ENCODE measurements at places on chromosomes 3 and 15.
A peak's percentile ranks its signal among the peaks of the same experiment; 100 is the strongest.

GRCh38 chr15:52324109-52324508, 28.5 kb upstream of the MYO5C start:
- DNase-seq, result no peak

- DNase-seq, result no peak
Measured at GRCh38 chr15:88031461-88031860, 225.1 kb downstream of the NTRK3 start.

DNA sequence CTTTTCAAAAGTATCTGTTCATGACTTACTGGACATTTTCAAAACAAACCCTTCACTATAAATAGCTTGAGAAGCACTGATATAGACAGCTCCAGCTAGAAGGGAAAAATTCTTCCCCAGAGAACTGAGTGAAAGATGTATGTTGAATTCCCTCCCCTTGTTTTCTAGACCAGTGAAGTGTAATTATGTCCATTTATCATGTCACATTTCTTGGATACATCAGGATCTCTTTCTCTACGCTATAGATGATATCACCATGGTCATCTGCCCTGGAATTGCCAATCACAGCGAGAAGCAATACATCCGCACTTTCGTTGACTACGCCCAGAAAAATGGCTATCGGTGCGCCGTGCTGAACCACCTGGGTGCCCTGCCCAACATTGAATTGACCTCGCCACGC, 66.3 kb downstream of the RLBP1 start:
- DNase-seq, result no peak

DNA sequence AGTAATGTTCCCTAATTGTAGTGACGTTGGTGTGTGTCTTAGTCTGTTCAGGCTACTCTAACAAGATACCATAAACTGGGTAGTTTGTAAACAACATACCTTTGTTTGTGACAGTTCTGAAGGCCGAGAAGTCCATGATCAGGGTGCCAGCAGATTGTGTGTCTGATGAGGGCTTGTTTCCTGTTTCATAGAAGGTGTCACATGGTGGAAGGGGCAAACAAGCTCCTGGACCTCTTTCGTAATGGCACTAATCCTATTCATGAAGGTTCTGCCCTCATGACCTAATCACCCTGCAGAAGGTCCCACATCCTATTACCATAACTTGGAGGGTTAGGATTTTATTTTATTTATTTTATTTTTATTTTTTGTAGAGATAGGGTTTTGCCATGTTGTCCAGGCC, 11.1 kb downstream of the ATXN7 start:
- peak; percentile 18 for DNase-seq

DNA sequence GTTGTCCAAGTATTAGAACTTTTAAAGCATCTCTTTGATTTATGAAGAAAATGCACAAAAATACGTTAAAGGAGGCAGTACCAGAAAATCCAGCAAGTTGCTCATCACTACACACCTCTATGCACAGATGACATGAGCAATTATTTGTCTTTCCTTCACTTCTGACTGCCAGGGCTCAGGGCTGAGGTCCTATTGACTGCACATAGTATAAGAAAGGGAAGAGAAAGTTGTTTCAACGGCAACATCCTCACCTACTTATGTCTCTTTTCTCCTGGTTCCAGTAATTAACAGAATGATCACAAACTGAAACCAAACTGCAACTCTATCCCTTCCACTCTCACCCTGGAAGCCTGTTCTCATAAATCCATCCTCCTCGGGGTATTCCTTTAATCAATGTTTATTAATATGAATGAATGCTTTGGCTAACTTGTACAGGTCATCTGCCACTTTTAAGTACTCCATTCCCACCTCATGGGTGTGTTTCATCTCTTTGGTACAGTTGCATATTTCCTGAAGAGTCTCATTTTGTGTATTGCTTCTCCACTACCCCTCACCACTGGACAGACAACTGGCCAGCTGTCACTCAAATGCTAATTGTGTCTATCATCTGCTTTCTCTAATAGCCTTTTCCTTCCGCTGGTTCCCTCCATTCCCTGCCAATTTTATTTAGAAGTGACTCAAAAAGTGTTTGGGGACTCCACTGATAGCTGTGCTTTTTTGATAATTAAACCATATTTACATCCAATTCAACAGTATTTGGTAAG, 34.5 kb downstream of the RAB27A start:
- DNase-seq, result no peak

DNA sequence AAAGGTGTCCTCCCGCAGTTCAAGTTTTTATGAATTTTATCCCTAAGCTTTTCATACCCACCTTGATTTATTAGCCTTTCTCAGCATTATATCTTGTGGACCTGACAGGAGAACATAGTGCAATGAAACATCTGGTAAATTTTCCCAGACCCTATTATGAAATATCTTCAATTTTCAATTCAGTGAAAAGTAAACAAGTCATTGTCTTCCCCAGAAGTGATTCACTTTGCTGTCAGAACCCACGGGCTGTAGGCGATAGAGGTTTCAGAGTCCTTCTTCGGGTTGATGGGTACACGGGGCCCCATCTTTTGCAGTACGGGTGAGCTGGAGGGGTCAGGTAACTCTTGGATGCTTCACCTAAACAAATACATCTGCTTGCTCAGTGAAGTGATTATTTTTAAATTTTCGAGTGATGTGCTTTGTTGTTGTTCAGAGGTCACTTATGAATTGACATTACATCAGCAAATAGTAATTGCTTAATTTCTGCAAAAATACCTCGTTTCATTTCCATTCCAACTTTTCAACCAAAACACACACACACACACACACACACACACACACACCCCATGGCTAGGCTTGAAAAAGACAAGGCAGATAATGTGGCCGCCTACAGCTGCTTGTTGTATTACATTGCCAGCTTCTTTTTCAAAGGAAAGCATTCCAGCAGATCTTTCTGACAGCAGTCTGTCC, 102.9 kb downstream of the SEMA6D start:
- DNase-seq, result no peak

- DNase-seq, result no peak
Measured at GRCh38 chr15:41416128-41416741, 660 bp upstream of the RTF1 start.

DNA sequence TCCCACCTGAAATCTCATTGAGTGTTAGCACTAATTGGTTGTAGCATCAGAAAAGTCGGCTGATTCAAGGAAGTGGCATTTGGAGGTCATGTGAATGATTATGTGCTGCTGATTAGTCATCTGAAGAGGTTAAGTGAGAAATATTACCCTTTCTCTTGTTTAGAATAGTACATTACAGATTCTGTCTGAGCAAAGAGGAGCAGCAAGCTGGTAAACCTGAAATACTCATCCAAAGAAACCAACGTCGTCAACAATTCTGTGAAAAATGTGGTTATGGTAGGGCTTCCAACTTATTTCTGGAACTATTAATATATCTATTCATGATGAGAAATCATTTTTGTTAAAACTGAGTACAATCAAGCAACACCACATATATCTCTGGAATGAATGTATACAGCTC, 1024.9 kb downstream of the TUSC7 start:
- DNase-seq, result no peak

DNA sequence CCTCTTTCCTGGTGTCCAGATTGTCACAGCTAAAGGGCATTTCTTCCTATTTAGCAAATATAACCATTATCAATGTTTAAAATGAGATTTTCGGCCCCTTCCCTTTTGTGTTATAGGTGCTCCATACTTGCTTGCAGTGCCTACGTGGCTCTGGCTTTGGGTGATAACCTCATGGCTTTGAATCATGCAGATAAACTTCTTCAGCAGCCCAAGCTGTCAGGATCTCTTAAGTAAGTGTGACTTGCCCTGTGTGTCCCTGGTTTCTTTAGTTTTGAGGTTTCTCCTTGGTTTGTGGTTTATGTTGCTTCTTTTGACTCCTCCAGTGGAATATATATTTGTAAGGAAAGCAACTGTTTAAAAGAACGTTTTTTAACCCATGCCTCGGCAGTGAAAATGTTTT, 58.5 kb upstream of the TRIM71 start:
- DNase-seq, result no peak

- DNase-seq, result no peak
Measured at GRCh38 chr3:144821583-144821982, 850.0 kb downstream of the DIPK2A start.

GRCh38 chr15:28955993-28956421, 70.2 kb downstream of the APBA2 start:
- no peak for DNase-seq

- DNase-seq, result no peak
Measured at GRCh38 chr15:52368402-52368801, 72.8 kb upstream of the MYO5C start.

GRCh38 chr15:73972984-73973682, 19.0 kb downstream of the STOML1 start:
- peak; percentile 45 for DNase-seq

GRCh38 chr15:76058714-76059319, 968 bp upstream of the TMEM266 start:
- no peak for DNase-seq

- no peak for DNase-seq
Measured at GRCh38 chr3:59611649-59612443, 562.0 kb upstream of the CFAP20DC start.

- DNase-seq, result no peak
Measured at GRCh38 chr15:33492434-33493052, 181.8 kb downstream of the RYR3 start.

- no peak for DNase-seq
Measured at GRCh38 chr3:114498539-114499370, 204.9 kb downstream of the TIGIT start.

- no peak for DNase-seq
Measured at GRCh38 chr15:55407498-55408011, 604 bp downstream of the CCPG1 start.

- DNase-seq, result no peak
Measured at GRCh38 chr3:127442506-127442905, 148.0 kb downstream of the TPRA1 start.

DNA sequence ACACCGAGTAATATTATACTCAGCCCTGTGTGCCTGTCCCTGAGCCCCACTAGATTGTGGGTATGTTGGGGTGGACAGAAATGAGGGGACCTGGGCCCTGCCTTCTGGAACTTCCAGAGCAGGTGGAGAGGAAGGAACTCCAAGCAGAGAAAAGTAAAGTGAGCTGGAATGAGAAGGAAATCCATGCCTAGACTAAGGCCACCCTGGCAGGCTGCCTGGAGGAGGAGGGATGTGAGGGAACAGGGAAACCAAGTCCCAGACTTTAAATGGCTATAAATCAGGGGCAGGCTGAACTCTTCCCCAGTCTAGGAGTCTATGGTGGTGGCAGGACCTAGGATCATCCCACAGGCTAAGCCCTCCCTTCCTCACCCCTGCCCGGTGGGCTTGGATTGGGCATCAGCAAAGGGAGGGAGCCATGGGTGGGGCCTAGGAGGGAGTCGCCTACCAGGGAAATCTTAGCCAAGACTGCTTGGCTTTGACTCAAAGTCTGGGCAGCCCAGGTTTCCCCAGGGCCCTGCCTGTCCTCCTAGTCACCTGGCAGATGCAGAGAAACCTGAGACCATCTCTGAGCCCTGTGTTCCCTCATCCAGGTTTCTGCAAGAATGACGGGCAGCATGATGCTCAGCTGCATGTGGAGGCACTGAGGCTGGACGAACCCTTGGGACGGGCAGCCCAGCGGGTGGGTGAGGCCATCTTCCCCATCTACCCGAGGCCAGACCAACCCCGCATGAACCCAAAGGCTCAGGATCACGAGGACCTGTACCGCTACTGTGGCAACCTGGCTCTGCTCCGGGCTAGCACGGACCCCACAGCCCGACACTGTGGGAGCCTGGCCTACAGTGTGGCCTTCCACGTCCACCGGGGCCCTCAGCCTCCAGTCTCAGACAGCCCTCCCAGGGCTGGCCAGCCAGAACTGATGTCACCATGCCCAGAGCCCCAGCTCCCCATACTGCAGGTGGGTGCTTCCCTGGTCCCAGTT, 15.6 kb upstream of the STRA6 start:
- no peak for DNase-seq

DNA sequence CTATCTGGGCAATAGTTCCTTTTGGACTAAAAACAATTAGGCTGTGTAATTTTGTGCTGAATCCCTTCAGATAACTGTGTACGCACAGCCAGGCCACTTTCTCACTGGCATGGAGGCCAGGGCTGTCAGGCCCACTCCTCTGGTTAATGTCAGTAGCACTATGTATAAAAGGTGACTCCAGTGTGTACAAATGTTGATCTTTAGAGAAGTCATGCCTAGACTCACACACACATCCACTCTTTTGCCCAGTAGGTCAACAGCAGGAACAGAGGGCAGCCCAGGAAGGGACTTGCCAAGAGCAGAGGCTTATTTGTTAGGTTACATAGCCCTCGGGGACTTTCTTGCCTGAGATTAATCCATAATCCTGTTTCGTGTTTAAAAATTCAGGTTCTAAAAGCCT, 416.6 kb upstream of the WNT5A start:
- DNase-seq, result no peak

DNA sequence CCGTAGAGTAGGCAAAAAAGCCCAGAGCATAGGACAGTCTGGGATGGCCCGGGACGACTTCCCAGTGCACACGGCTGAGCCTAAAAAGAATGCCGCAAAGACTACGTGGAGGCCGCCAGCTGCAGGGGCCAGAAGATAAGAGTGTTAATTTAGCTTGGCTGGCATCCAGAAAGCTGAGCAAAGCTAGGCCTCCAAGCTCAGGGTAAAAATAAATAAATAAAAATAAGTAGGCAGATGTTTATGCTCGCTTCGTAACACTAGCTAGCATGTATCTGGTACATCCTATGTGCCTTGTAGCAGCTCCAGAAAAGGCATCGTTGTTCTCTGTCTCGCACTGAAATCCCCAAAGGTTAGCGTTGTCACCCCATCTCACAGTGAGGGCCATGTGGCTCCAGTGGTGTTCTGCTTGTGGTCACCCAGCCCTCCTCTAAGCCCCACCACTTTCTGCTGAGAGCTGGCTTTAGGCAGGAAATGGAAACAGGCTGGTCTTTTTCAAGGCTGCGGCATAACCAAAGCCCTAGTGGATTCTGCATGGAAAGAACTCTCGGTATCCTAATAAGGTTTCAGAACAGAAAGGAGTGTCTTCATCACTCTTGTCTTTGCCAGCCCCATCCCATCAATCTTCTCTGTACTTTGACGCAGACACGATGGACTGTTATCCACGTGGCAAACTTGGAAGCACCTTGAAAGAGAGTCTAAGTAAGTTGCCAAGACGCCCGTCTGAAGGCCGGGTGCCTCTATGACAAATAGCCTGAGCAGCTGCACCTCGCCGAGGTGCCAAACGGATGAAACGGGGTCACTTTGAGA, 58.1 kb upstream of the MEF2A start:
- DNase-seq, result peak; percentile 12

DNA sequence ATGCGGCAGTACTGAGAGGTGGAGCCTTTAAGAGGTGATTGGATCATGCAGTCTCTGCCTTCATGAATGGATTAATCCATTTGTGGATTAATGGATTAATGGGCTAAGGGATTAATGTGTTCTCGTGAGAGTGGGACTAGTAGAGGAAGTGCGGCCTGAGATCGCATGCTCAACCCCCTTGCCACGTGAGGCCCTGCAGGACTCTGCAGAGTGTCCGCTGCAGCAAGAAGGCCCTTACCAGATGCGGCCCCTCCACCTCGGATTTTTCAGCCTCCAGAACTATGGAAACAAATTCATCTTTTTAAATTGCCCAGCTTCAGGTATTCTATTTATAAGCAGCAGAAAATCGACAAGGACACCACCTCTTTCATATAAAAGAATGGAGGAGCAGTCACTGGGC, 148.8 kb downstream of the TPRA1 start:
- no peak for DNase-seq

GRCh38 chr15:98653686-98654085, 5.3 kb downstream of the IGF1R start:
- DNase-seq, result no peak

Measured in NCI-H2029 (cell line).